Stimulated activated CD4-positive, alpha-beta T cell treated with anti-CD3 and anti-CD28 coated beads, Interleukin-4, amount 100 ng/mL, for 1 hour (primary cell): ENCODE measurements at places on chromosomes 5 and 9.
A peak's percentile ranks its signal among the peaks of the same experiment; 100 is the strongest.

DNA sequence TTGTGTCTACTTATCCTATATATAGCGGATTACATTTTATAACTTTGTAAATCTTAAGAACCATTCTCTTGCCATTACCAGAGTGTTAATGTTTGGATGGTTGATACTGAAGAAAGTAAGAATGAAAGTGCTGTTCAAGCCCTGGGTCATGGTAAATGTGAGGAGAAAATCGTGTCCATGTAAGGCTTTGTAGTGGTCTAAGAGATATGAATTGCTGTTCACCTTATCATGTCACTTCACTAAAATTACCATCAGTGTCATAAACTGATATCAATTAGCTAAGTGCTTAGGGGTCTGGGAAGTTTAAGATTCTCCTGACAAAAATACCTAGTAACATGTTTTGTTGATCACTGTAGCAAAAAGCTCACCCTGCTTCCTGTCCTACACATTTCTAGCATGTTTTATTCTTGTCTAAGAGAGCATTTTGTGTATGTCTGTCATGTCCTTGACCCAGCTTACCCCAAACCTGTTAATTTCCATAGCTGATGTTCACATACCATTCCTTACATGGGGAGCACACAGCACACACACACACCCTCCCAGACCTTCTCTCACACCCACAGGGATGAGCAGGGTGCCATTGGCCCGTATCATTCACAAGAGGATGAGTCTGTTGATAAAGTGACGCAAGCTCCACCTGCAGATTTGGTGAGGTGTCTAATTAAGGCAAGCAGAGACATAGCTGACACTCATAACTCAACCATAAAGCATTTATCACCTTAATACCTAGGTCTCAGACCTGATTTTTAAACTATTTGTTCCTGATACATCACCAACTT is 125.1 kb upstream of the PAM start:
- no peak for DNase-seq

- no peak for DNase-seq
Observed at GRCh38 chr5:131382407-131383395, 118.8 kb downstream of the CDC42SE2 start.

DNA sequence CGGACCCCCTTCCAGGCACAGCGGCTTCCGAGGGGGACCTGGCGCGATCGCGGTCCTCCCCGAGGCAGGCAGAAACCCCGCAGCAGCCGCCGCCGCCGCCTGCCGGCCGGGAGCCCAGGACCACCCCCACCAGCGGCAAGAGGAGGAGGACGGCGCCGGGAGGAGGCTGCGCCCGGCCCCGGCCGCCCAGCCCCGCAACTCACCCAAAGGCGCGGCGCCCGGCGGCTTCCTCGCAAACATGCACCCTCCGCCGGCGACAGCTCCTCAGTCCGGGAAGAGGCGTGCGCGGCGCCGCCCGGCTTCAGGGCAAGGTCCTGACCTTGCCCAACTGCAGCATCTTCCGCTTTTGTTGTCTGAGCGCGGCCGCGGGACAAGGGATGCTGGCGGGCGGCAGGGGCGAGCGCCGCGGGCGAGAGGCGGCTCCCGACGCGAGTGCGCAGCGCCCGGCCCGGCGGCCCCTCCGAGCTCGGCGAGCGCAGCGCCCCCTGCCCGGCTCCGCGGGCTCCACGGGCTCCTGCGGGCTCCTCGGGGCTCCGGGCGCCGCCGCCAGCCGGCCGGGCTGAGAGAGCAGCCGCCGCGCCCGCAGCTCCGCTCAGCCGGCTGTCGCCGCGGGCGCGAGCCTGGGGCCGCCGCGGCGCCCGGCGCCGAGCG is 507 bp downstream of the CTNND2 start:
- no peak for DNase-seq

GRCh38 chr5:139872851-139873794 is 77.5 kb downstream of the PSD2 start:
- no peak for DNase-seq

DNA sequence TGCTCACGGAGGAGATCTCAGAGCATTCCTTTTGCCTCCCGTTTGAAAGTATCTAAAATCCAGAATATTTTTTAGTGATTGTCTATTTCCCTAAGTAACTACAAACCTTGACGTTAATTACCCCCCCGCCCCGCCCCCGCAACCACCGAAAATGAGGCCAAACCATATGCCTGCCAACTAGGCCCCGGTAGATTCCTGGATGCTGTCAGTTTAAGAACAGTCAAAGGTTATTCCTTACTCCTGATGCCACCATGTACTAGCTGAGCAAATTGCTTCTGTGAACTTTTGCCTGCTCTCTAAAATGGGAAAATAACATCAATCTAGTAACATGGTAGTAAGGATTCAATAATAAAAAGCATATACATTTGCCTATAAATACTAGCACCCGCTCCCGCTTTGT is 244.8 kb downstream of the SAXO1 start:
- no peak for DNase-seq

DNA sequence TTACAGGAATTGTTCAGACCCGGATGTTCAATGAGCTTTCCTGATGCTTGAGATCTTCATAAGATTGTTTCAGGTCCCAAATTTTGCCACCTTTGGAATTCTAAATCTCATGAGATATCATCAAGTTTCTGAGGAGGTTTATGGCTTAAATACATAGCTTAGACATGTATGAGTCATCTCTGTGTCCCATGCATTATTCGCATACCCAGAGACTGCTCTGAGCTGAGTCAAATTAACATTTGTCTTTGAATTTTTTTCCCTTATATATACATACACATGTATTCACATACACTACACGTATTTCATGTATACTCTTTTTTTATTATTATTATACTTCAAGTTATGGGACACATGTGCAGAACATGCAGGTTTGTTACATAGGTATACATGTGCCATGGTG is 744.6 kb downstream of the BRINP1 start:
- no peak for DNase-seq

DNA sequence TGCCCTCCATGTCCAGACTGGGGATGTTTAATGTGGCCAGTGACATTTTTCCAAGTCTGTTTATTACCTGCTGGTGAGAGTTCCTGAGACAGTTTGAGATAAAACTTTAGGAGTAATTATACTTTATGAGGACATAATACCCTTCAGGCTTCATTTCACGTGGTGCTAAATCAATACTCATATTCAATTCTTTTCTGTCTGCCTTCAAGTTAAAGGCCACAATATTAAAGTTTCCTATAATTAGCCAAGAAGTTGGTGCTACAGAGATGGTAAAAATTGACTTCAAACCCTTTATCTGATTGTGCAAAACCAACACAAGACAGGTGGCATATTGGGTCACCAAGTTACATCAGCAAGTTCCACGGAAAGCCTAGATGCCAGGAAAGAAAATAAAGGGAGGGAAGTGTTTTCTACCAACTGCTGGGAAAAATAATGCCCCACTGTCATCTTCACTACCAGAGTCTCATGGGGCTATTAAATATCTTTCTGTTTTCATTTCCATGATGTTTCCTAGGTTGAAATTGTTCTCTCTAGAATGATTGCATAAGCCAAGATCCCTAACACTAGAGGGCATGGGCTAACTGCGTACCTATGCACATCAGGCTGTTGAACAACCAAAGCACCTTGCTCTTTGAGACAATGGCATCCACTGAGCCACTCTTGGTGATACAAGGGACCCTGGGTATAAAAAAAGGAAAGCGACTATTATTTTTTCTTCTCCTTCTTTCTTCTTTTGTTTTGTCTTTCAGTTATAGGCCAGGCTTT is 68.7 kb downstream of the INSYN2B start:
- no peak for DNase-seq

- peak; percentile 43 for DNase-seq
Observed at GRCh38 chr5:178839319-178839704, 20.4 kb upstream of the ZNF354B start.

- no peak for DNase-seq
Observed at GRCh38 chr5:137888466-137888862, 793 bp upstream of the PKD2L2 start.

DNA sequence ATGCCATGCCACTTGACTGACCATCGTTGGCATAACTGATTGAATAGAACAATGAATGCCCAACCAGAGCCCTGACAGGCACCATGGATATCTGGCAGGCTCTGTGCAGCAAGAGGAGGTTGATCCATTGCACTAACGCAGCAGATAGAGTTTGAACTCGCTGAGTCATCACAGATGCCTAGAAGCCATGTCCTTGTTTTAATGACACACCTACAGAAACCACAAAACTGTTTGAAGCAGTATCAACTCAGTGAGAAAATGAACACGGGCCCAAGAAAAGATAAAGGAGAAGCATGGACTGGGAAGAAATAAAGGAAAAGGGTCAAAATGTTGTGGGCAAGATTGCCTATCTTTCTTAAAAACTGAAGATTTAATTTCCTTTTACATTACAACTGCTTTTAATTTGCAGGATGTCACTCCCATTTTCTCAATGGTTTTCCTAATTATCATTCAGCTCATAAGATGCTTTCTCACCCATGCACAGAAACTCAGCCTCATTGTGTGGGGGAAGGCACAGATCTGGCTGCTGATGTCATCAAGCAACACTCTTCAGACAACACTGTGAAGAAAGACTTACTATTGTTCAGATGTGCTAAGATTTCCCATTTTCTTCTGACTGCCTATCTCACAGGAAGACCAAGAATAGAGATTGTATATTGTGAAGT is 129.0 kb downstream of the PIK3R1 start:
- no peak for DNase-seq

- DNase-seq, result no peak
Observed at GRCh38 chr9:109159583-109159982, 7.5 kb downstream of the FRRS1L start.

GRCh38 chr9:37146410-37146809 is 26.0 kb downstream of the ZCCHC7 start:
- DNase-seq, result no peak

- no peak for DNase-seq
Observed at GRCh38 chr5:172647352-172648012, 6.4 kb downstream of the NEURL1B start.

DNA sequence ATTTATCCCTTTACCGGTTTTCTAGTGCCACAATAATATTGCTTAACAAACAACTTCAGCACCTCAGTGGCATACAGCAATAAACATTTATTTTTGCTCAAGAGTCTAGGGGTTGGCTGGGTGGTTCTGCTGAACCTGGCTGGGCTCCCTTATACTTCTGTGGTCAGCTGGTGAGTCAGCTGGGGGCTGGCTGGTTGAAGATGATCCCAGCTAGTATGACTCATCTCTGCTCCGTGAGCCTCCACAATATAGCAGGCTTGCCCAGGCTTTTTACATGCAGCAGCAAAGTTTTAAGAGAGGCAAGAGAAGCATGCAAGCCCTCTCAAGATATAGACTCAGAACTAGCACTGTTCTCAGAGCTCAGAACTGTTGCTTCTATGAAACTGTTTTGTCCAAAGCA is 523.5 kb upstream of the CLINT1 start:
- DNase-seq, result peak; percentile 2

GRCh38 chr5:40235471-40236400 is 444.0 kb upstream of the PTGER4 start:
- no peak for DNase-seq

DNA sequence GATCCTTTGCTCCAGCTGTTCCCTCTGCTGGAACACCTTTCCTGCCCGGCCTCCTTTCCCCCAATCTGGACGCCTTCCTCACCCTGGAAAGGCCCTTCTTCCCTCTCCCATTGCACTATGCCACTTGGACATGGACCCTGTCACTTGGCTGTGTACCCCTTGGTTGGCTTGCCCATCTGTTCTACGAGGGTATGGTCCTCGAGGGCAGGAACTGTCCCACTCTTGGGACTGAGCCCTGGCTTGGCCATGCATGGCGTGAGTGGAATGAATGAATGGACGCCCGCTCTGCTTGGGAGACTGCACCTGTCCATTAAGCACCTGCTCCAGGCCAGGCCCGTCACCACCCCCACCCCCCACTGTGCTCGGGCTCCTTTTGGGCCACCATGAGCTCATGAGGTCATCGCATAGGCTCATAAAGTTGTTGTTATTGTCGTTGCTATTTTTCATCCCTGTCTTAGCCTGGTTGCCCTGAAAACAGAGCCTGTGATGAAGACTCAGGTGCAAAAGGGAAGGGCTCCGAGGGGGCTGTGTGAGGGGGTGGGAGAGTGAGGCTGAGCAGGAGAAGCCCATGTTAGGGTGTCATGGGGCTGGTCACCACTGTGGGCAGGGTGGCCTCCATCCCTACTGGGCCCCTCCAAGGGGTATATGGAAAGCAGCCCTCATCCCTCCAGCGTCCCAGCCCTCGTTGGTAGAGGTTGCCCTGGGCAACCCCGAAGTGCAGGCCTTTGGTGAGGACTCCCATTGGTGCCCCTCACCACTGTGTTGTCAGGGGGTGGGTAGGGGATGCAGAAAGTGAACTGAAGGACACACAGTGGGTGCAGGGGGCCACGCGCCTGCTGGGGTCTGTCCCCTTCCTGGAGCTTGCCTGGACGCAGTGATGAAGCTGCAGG is 57.2 kb upstream of the IER5L start:
- no peak for DNase-seq

- no peak for DNase-seq
Observed at GRCh38 chr9:119884438-119884837, 515.2 kb upstream of the BRINP1 start.

DNA sequence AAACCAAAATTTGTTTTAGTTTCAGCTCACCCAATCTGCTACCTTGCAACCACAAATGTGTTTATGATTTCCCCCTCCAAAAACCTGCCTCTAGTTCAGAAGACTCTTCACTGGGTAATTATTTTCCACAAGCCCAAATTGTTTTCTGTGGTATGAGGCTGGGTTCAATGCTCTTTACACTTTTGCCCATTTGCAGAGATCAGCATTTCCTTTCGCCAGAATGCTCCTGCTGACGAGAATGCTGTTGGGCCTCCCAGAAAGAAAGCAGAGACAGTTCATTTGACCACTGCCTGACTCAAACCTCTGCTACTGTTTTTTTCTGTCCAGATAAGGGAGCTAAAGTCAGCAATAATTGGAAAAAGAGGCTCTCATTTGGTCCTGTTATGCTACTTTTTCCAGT is 427.3 kb downstream of the PDE4D start:
- no peak for DNase-seq

DNA sequence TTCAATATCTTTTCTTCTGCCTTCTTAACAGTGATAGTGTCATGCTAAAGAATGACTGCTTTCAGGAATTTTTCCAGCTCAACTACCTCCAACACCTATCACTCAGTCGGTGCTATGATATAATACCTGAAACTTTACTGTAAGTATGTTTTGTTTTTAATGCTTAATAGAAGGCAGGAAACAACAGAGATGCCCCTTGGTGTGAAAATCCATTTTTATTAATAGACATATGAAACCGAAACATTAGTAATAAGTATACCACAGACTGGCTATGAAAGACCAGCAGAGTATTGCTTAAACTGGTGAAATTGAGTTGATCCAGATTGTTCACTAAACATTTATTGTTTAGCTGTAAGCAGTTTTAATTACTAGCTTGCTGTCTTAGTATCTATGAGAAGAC is 25.2 kb downstream of the SKP2 start:
- DNase-seq, result no peak

DNA sequence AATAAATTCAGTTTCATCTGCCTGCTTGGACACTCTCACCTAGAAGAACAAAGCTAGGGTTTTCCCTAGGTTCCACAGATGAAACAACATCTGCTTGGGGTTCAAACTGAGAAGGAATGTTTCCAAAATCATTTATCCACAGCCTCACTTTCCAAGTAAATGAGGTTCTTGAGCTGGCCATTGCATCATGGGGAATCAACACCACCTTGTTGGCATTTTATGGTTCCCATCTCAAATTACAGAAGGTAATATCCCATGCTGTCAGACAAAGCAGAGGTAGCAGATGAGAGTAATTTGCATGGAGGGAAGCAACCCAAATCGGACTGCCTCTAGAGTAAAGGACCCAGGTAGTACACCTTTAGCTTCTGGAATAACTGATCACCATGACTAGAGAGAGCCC is 10.5 kb upstream of the NR4A3 start:
- DNase-seq, result no peak
